Left cardiac atrium (tissue), 4 donors: ENCODE measurements at places on chromosomes 1 and 21. TPM values are rescaled to one million over a fixed set of nuclear protein-coding genes. Genes with fewer than 3 reads are reported as not detected.
A peak's percentile ranks its signal among the peaks of the same experiment; 100 is the strongest.

GRCh38 chr1:71043065-71043464, 4.6 kb downstream of the PTGER3 start:
- no peak for DNase-seq

DNA sequence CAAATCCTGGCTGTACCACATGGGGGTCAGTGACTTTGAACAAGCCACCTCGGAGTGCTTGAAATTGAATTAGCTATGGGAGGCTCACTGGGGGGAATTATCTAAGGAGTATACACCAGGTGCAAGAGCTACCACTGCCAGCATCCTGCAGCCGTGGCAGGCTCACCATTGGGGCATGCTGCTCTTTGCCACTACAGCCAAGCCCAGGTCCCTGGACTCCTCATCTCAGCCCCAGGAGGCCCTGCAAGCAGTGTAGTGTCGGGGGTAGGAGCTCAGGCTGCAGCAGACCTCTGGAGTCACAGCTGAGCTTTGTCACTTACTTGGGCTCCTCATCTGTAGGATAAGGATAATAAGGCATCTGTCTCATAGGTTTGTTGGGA, 35.3 kb downstream of the ACOT11 start:
- no peak for DNase-seq

DNA sequence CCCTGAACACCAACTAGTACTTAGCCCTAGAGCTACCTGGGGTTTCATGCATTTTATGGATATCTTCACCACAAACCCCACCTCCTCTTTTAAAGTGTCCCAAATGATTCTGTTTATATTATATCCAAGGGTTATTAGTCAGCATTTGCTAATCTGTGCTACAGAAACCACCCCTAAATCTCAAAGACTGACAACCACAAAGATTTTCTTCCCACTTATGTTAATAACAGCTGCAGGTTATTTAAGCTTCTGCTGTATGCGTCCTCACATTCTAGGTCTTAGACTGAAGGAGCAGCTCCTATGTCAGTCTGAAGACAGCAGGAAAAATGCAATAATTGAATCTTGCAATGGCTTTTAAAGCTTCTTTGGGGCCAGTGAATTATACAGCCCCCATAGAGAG, 11.2 kb upstream of the PHC2 start:
- DNase-seq, result no peak

DNA sequence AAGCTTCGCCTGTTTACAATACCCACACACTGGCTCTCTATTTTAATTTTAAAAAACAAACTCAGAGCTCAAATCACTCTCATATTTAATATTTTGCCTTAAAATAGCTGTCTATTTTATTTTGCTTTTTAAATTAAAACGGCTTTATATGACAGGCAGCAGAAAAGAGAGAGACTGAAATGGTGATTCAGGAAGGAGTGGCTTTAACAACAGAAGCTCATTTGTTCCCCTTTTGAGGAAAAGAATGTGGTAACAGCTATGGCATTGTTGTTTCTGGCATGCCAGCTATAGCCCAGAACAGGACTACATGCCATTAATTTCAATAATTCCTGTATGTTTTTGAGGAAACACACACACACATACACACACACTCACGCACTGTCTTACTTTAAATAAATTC, 234.2 kb upstream of the PTBP2 start:
- no peak for DNase-seq

- DNase-seq, result no peak
These were observed 36.9 kb upstream of the BACH1 start for GRCh38 chr21:29261555-29262540.

- DNase-seq, result no peak
These were observed 800 bp downstream of the DR1 start for GRCh38 chr1:93346421-93346993.

DNA sequence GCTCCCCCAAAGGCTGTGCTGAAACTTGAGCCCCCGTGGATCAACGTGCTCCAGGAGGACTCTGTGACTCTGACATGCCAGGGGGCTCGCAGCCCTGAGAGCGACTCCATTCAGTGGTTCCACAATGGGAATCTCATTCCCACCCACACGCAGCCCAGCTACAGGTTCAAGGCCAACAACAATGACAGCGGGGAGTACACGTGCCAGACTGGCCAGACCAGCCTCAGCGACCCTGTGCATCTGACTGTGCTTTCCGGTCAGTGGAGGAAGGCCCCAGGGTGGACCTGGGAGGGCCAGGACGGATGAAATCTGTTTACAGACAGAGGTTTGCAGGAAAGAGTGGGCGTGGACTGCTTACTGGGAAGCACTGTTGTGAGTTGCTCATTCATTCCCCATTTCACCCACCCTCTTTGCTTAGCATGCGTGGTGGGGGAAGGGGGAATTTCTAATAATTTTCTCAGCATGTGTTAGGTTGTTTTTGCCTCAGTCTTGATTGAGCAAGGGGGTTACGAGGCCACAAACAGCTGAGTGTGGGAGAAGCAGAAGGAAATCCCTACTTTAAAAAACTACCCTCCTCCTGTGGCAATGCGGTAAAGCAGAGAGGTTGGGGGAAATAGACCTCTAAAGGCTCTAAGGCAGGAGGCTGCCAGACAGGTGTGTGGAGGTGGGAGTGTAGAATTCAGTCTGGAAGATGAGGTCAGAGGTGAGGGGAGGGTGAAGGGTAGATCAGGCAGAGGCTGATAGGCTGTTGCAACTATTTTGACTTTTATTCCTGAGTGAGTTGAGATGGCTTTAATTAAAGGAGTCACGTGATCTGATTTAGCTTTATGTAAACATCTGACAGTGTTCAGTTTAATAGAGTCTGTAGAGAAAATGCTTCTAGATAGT, 1.3 kb downstream of the FCGR2A start:
- peak; percentile 31 for DNase-seq

GRCh38 chr1:201420608-201421002, 925 bp downstream of the TNNI1 start:
- DNase-seq, result no peak

DNA sequence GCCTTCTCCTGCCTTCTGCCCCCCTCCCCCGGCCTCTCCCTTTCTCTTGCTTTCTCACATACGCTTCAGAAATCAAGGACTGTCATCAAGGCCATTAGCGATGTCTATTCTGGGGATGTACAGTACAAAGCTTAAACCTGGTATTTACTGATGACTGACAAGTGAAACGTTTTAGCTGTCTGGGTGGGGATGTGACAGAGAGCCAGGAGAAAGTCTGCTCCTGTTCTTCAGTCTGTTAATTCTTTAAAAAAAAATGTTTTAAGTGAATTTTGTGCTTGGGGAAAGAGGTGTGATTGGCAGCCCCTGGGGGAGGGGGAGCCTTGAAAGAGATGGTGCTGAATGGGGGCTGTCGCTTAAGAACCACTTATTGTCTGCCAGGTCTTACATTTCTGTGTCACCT, 283.0 kb upstream of the PLXNA2 start:
- DNase-seq, result no peak

DNA sequence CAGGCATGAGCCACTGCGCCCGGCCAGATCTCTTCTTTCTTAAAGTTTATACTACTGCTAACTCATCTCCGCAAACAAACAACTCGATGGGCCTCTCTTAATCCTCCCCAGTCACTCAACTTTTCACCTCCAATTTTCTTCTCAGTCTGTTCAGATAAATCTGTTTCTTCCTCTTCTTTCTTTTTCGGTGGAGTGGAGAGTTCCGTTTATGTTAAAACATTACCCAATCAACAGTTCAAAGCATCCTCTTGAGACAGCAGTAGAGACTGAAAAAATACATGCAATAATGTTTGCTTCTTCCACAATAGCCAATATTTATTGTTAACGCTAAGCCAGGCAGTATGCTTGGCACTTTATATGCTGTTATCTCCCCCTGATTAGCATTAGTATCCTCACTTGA, 1.4 kb upstream of the ANKRD13C start:
- no peak for DNase-seq

GRCh38 chr1:63127376-63127775, 195.0 kb upstream of the FOXD3 start:
- no peak for DNase-seq

DNA sequence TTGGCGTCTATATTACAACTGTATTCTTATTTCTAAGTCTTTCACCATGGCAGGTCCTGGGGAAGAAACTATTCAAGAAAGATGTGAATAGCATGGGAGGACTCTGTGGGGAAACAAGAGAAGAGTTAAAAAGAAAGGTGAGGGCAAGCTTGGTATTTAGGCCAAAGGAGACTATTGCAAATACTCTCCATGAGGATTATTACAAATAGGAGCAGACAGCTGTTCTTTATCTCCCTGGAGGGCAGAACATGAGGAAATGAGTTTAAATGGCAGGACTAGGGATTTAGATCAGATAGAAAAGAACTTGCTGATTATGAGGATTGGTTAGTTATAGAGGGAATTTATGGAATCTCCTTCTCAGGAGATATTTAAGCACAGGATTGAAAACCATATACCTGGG, 186.8 kb downstream of the CDC7 start:
- DNase-seq, result no peak

- peak; percentile 25 for DNase-seq
These were observed 30.6 kb downstream of the OMA1 start for GRCh38 chr1:58515794-58516401.

DNA sequence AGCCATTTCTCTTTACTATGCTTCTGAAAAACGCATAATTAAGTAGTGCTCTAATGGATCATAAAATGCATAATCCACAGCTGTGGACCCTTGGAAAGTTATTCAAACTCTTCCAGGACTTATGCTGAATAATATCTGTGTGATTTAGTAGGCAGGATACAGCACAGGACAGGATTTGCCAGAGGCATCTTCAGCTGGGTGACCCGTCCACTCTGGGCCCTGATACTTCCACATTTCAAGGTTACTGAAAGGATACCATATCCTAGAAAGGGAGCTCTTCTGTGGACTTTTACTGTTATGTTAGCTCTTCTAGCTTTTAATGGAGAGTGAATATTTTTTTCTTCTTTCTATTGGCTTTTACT, 49.6 kb downstream of the MAP10 start:
- no peak for DNase-seq

- no peak for DNase-seq
These were observed 170.4 kb downstream of the PTPRC start for GRCh38 chr1:198809247-198809646.

- DNase-seq, result no peak
These were observed 124.2 kb downstream of the MRPS6 start for GRCh38 chr21:34197561-34197960.

GRCh38 chr1:176595217-176595616, 132.2 kb downstream of the PAPPA2 start:
- DNase-seq, result no peak

- DNase-seq, result no peak
These were observed 22.0 kb upstream of the DISP3 start for GRCh38 chr1:11456965-11457364.

DNA sequence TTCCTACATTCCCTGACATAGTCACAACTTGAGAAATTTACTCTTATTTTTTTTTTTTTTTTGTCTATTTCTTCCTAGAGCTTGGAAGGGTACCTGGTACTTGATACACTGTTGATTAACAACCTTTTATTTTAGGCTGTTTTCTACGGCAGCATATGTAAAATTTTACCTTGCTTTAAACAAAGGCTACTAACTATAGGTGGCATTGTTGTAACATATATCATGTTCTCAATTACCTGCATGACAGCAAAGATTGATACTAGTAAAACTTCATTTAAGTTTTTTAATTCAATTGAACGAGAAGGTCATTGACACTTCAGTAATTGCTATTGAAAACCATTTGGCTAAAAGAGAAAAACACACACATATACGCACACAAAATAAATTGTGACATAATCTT, 238.3 kb upstream of the ESRRG start:
- no peak for DNase-seq

GRCh38 chr1:228749765-228750164, 14.5 kb downstream of the RHOU start:
- DNase-seq, result no peak

DNA sequence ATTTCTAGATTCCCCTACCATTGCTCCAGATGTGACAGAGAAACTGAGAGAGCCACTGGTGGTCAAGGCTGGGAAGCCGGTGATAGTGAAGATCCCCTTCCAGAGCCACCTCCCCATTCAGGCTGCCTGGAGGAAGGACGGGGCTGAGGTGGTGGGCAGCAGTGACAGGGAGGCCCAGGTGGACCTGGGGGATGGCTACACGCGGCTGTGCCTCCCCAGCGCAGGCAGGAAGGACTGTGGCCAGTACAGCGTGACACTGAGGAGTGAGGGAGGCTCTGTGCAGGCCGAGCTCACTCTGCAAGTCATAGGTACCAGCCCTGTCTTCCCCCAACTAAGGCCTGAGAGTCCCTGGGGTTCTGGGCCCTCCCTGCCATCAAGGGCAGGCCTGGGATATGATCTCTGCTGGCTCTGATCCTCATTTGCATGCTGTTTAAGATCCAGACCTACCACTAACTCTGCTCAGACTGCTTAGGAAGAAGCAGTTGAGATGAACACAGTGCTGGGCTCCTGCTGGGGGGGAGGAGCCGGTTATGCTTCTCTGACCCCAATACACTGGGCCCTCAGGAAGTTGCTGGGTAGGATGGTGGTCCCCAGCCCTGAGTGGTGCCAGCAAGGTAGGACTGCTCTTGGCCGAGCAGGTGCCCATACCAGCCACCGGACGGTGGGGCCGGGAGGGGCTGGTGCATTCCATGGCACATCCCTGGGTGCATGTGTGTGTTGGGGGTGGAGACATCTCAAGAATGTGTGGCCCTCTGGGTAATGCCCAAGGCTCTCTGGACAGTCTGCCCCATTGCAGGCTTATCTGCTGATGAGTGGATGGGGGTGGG, 25.1 kb downstream of the IGFN1 start:
- no peak for DNase-seq

GRCh38 chr1:240058049-240058448, 33.6 kb upstream of the FMN2 start:
- no peak for DNase-seq

- no peak for DNase-seq
These were observed 79.9 kb downstream of the CLIC4 start for GRCh38 chr1:24825174-24825573.

GRCh38 chr1:8397511-8397910, 79.6 kb downstream of the SLC45A1 start:
- DNase-seq, result no peak

GRCh38 chr1:160789702-160790611, 6.0 kb upstream of the LY9 start:
- no peak for DNase-seq

Gene OR2T33
- not detected for total RNA-seq

Gene LCK
- 2.6 TPM for total RNA-seq

Gene DNAJC16
- total RNA-seq, result 17.1 TPM

Gene SLAMF8
- total RNA-seq, result 4.4 TPM

Gene BTG3
- 20.6 TPM for total RNA-seq

Gene FBXO44
- 22.3 TPM for total RNA-seq

Gene C4BPB
- not detected for total RNA-seq

Gene SPRR2F
- total RNA-seq, result not detected

Gene NFASC
- 57.7 TPM for total RNA-seq

Gene KIF14
- total RNA-seq, result 0.27 TPM

Gene FCER1G
- total RNA-seq, result 92.7 TPM
